ENCODE measurements at places on chromosomes 7 and 10.

- DNase-seq = no peak
Observed at GRCh38 chr7:82114237-82114636, 329.3 kb downstream of the CACNA2D1 start.

DNA sequence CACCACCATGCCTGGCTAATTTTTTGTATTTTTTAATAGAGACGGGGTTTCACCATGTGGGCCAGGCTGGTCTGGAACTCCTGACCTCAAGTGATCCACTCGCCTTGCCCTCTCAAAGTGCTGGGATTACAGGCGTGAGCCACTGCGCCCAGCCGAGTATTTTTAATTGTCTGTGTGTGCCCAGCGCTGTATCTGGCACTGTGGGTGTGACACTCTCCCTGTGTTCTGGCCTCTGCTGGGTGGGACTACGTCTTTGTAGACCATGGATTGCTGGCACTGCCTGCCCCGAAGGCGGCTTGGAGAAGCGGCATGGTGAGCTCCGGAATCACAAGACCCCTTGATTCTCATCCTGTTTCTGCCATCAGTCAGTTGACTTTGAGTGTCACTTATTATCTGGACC lies 136.2 kb downstream of the CDH23 start:
- DNase-seq = no peak

- DNase-seq = no peak
Observed at GRCh38 chr10:1733720-1734119, 3.6 kb downstream of the ADARB2 start.

GRCh38 chr10:126758867-126759266 lies 88.4 kb upstream of the C10orf90 start:
- no peak for DNase-seq

- no peak for DNase-seq
Observed at GRCh38 chr10:62277971-62278370, 9.3 kb upstream of the RTKN2 start.

DNA sequence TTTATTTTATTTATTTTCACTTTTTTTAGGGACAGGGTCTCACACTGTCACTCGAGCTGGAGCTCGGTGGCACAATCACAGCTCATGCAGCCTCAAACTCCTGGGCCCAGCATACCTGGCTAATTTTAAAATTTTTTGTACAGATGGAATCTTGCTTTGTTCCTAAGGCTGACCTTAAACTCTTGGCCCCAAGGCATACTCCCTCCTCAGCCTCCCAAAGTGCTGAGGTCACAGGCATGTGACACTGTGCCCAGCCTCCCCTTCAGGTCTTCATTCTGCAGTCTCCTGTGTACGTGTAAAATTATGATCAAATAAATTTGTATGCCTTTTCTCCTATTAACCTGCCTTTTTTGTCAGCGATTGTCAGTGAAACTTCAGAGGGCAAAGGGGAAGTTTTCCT lies 17.8 kb upstream of the TCTN3 start:
- no peak for DNase-seq

GRCh38 chr10:129936923-129937300 lies 27.2 kb downstream of the EBF3 start:
- DNase-seq = no peak

GRCh38 chr7:5396542-5396941 lies 27.1 kb downstream of the TNRC18 start:
- DNase-seq = peak; percentile 78

Measured in stimulated activated naive CD8-positive, alpha-beta T cell treated with anti-CD3 and anti-CD28 coated beads, Interleukin-15, amount 100 ng/mL, for 72 hours (primary cell).